ENCODE measurements at places on chromosomes 1 and 21.
A peak's percentile ranks its signal among the peaks of the same experiment; 100 is the strongest.

DNA sequence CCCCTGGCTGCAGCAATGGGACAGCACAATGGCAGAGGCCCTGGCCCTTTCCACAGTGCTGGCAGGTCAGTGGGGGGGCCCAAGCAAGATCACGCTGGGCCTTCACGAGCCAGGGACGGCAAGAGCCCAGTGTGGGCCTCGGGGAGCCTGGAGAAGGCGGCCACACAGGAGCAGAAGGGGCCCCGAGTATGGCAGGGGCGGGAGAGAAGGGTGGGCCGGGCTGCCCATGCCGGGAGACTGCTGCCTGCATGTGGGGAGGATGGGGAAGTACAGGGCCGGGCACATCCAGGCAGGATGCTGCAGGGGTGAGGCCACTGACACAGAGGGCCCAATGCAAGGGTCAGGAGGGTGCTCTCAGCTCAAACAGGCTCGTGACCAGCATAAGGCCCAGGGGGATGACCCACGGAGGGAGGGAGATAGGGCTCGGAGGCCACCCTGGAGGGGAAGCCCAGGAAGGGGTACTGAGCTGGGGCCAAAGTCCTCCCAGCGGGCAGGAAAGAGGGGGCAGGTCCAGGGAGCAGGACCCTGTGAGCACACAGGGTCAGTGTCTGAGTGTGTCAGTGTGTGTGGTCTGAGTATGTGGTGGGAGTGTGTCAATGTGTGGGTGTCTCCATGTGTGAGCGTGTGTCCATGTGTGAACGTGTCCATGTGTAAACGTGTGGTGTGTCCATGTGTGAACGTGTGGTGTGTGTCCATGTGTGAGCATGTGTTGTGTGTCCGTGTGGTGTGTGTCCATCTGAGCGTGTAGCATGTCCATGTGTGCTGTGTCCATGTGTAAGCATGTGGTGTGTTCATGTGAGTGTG is 13.1 kb downstream of the SLC19A1 start:
- DNase-seq = no peak

DNA sequence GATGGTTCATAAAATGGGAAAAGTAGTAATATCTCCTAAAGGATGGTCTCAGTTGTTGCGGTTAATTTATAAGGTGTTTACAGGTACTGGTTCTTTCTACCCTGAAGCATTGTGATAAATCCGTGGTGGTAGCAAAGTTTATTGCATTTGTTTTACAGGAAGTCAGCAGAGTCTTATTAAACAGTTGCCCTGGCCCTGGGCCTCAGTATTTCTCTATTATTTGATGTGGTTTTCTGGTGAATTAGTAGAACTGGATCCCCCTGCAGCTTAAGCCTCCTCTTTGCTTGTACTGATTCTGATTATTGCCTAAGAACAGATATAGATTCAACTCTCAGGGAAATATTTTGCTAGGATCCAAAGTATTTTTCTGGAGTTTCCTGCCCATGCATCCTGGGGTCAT is 76.4 kb upstream of the CD55 start:
- DNase-seq = no peak

- no peak for DNase-seq
Observed at GRCh38 chr1:158830904-158831507, at the start of gene MNDA. Gene MNDA (plus strand): TSS chr1:158831351. CDS start chr1:158842154, 10,803 bp downstream.

DNA sequence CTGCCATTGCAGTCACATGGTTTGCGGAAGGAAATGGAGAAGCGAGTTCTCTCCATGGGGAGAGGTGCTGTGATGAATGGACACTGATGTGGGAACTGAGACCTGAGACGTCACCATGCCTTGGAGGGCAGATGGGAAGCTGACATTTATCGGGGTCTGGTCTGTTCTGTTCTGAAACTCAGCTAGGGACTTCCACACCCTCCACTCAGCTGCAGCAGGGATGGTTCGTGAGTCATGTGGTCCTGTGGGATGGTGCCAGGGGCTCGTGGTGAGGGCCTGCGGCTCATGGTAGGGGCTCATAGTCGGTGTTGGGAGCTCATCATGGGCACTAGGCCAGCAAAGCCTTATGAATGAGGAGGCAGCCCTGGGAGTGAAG is 6.1 kb downstream of the GPR137B start:
- no peak for DNase-seq

DNA sequence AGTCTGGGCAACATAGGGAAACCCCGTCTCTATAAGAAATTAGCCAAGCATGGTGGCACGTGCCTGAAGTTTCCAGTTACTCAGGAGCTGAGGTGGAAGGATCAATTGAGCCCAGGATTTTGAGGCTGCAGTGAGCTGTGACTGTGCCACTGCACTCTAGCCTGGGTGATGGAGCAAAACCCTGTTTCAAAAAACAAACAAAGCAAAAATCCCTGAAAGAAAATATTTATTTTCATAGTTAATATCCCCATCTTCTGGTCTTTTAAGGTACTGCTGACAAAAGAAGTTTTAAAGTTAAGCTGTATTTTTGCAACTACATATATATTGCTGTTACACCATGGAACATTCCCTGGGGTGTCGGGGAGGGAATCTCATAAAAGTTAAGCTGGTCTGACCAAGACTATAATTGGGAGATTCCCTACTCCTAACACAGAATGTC is 26.0 kb downstream of the VAMP4 start:
- DNase-seq = no peak

GRCh38 chr1:59008599-59009347 is 224.9 kb upstream of the JUN start:
- DNase-seq = no peak

GRCh38 chr1:91161166-91161565 is 139.3 kb upstream of the ZNF644 start:
- no peak for DNase-seq

DNA sequence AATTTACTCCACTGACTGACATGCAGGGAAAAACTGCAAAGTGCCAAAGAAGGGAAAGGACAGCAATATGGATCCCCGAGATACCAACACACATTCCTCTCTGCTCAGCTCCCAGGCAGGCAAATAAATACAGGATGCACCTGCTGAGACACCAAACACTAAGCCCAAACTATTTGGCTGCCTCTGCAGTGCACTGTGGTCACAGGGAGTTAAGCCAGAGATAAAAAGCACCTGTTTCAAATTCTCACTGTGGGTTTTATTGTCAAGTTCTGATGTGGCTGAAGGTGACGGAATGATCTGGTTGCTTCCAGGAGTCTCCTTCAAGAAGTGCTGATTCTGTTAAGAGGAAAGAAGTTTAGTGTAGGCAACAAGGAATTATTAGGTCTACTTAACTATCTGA is 17.7 kb downstream of the TEX38 start:
- no peak for DNase-seq

DNA sequence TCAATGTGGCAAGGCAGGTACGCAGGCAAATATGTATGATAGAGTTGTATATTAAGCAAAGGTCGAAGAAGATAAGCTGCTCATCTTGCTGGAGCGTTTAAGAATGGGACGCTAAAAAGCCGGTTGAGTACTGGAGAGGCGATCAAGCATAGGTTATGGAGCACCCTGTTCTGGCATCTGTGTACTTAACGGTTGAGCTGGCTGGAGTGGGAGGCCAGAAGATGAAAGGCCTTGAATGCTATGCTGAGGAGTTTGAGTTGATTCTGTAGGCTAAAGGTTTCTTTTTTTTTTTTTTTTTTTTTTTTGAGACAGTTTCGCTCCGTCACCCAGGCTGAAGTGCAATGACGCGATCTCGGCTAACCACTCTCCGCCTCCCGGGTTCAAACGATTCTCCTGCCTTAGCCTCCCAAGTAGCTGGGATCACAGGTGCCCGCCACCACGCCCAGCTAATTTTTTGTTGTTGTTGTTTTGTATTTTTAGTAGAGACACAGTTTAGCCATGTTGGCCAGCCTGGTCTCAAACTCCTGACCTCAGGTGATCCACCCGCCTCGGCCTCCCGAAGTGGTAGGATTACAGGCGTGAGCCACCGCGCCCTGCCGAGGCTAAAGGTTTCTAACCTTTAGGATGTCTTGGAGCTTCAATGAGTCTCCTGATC is 850 bp upstream of the KHDC4 start:
- no peak for DNase-seq

GRCh38 chr1:151714820-151715725 is 1.5 kb downstream of the CELF3 start:
- no peak for DNase-seq

- DNase-seq = no peak
Observed at GRCh38 chr21:38817371-38818324, 11.9 kb downstream of the ETS2 start.

DNA sequence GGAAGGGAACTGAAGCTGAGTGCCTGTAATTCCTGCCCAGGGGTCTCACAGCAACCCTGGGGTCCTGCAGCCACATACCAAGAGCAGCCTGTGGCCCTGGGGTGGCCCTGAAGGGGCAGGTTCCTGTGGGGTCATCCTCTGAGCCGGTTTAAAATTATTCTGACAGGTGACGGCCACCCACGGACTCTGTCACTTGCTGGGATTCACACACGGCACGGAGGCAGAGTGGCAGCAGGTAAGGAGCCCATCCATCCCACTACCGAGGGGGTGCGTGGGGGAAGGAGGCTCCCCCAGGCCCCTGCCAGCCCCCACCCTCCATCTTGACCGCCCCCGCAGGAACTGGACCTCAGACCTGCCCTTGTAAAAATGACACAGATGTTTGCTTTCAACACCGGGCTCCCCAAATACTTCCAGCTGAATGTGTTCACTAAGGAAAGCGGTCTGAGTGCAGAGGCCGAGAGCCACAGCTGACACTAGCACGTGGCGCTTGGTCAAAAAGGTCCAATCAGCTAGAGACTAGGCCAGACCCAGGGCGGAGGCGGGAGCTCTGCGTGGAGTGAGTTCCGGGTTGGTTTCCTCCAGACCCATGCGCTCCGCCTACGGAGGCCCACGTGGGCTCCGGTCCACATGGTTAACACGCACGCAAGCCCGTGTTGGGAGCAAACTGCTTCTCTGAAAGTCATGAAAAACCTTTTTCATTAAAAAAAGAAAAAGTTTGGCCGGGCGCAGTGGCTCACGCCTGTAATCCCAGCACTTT is 10.0 kb downstream of the YBEY start:
- peak; percentile 49 for DNase-seq

- DNase-seq = no peak
Observed at GRCh38 chr1:116906812-116907211, 2.9 kb upstream of the PTGFRN start.

- no peak for DNase-seq
Observed at GRCh38 chr1:8822373-8823294, 5.2 kb upstream of the RERE start.

DNA sequence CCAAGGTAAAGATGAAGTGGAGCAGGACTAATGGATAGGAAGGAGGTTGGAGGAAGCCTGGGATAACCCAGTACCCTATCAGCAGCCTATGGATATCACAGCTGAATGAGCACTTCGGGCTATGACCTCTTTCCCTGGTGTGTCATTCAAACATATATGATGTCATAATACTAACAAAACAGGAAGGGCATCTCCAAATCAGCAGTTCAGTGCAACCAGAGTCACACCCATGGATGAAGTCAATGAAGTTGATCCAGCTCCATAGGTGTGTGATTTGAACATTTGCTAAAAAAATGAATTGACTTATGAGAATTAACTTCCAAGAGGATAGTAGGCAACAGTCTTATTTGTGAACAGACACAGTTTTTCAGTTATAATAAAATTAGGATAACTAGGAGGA is 1.7 kb upstream of the C1orf116 start:
- DNase-seq = no peak

- no peak for DNase-seq
Observed at GRCh38 chr1:182255494-182255893, 136.1 kb downstream of the GLUL start.

GRCh38 chr1:228744918-228745317 is 9.6 kb downstream of the RHOU start:
- DNase-seq = no peak

DNA sequence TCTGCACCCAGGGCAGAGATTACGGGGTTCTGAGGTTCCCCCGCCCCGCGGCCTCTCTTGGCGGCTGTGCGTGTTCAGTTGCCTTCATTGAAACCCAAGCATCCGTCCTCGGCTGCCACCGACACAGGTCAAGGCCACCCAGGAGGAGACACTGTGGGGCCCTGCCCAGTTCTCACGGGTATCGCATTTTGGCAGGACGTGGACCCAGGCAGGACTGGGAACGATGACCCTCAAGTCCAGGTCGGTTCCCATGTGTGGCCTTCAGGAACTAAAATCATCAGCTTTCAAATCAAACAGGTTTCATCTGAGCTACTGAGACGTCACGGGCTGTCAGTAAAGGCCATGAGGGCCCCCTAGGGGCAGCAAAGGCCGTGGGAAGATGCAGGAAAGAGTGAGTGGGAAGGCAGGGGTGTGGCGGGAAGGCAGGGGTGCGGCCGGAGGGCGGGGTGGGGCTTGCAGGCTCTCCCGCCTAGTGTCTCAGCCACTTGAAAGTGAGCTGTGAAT is 7.0 kb upstream of the C1orf174 start:
- no peak for DNase-seq

GRCh38 chr1:107379826-107380225 is 239.0 kb downstream of the NTNG1 start:
- no peak for DNase-seq

DNA sequence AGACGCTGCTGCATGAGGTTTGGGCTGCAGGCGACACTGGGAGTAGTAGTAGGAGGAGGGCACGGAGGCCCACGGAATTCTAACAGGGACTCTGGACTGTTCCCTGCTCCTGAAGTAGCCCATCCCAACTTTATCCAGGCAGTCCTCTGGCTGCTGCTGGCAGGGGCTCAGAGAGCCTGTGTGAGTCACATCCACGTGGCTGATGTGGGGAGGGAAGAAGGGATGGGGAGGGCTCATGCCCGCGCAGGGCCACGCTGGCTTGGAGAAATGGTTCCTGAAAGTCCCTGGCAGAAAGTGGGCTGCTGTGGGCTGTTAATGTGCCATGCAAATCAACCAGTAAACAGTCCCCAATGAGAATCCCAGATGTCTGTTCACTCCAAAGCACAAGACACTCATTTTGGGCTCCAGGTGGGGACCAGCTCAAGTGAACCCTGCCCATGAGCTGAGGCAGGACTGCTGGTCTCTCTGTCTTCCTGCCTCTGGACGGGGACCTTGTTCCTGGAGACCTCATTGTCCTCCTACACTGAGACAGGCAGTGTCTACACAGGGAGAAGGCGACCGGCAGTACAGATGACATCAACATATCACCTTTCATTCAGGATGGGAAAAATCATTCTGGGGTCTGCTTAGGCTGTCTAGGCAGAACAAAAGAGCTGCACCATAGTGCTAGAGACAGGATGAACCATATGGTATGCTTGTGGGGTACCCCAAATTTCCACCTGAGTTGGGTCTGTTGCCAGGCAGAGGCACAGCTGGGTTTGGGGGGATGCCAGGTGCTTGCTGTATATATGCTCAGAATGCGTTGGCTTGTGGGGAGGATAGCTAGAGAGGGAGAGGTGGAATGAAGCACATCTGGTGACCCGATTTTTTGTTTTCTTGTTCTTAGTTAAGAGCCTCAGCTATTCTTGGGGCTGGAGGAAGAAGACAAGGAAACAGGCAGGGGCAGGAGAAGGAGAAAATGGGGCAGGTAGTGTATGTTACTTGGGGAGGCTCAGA is 57.9 kb upstream of the FMOD start:
- no peak for DNase-seq

GRCh38 chr1:151157067-151157531 is 650 bp downstream of the TNFAIP8L2 start:
- DNase-seq = peak; percentile 71

- DNase-seq = no peak
Observed at GRCh38 chr1:28097100-28097472, 8.7 kb upstream of the EYA3 start.

- DNase-seq = no peak
Observed at GRCh38 chr21:36816561-36817130, 117.7 kb downstream of the SIM2 start.
